Endothelial cell of umbilical vein (primary cell): ENCODE measurements at places on chromosomes 4 and X.

DNA sequence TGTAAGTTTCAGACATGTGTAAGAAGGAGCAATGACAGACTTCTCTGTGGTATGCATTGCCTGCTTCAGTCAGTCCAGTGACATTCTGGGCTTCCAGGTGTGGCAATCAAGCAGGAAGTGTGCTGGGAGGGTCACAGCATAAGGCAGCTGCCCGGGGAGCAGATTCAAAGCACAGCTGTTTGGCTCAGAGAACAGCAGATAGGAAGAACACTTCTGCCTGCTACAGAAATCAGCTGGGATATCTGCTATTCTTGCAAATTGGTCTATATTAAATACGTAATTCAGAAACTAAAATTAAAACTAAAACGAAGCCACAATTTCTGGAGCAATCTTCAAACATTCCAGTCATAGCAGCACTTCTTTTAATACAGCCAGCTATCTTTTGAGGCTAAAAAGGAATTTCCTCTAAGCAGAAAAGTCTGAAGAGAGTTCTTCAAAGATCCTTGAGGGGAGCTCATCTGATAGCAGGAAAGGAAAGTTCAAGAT is 47.5 kb upstream of the GALNT7 start:
- DNase-seq, result peak; percentile 15
- no peaks in the 10 kb centered on the region for H3K4me1 ChIP-seq
- H3K27me3 ChIP-seq, result no peaks in the 10 kb centered on the region
- H3K4me3 ChIP-seq, result no peak overlapping the region
- H3K36me3 ChIP-seq, result no peaks in the 10 kb centered on the region

DNA sequence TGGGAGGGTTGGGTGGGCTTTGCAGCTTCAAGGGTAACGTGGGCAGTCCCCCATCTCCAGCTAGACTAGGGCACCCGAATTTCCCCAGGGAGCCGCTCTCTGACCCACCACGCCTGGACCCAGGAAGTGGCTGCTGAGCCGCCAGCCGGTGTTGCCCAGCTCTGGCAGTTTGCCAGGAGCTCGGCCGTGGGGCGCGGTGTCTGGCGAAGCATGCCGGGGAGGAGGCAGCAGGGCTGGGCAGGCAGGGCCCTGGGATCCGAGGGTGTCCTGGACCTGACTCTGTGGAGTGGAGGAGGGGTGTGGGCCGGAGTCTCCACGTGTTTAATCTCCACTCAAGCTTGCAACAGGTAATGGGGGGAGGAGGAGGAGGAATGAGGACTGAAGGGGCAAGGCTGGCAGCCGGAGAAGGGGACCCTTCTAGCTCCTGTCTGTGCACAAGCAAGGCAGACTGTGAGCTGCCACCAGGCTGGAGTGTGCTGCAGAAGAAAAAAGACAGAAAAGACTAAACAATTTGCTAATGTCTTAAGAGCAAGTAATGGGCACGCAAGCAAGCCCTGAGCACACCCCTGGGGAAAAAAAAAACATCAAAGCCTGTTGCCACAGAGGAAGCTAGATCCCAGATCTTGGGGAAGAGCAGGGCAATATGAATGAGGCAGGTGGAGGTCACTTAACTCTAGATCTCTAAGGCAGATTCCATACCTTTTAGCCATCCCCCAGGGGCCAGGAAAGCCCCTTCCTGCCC is 2.4 kb downstream of the LONRF3 start:
- no peaks in the 10 kb centered on the region for H3K36me3 ChIP-seq
- DNase-seq, result no peak
- H3K27ac ChIP-seq, result peak overlapping the region; percentile 34
- peak overlapping the region; percentile 72 for H3K4me3 ChIP-seq

DNA sequence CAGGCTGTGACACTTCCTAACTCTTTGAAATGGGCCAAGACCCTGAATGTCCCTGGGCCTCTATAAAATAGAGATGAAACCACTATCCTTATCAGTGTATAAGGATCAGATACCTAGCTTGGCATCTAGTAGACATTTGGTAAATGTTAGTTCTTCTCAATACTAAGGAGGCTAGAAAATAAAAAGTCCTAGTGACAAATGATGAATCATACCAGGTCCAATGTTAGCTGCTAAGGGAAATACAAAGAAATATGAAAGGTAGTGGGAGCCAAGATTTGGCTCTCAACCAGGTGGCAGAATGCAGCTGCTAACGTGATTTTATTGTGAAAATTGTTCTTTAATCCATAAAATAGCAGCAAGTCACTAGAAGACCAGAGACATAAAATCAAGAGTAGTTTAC is 19.8 kb upstream of the PPARGC1A start:
- H3K27ac ChIP-seq, result no peak overlapping the region
- no peak for DNase-seq
- H3K4me1 ChIP-seq, result no peaks in the 10 kb centered on the region
- H3K4me3 ChIP-seq, result no peak overlapping the region
- no peaks in the 10 kb centered on the region for H3K36me3 ChIP-seq

- DNase-seq, result no peak
- no peaks in the 10 kb centered on the region for H3K36me3 ChIP-seq
- H3K27me3 ChIP-seq, result no peaks in the 10 kb centered on the region
- peaks cover 3% of the 10 kb centered on the region for H3K4me1 ChIP-seq
These were observed 100.0 kb downstream of the TET2 start for GRCh38 chr4:105246712-105247111.

- no peak for DNase-seq
- H3K4me1 ChIP-seq, result no peaks in the 10 kb centered on the region
- no peaks in the 10 kb centered on the region for H3K36me3 ChIP-seq
- no peak overlapping the region for H3K4me3 ChIP-seq
- no peak overlapping the region for H3K27ac ChIP-seq
These were observed 123.3 kb downstream of the SLC10A7 start for GRCh38 chr4:146398404-146398803.

GRCh38 chr4:188346171-188346809 is 207.0 kb downstream of the TRIML1 start:
- no peaks in the 10 kb centered on the region for H3K27me3 ChIP-seq
- DNase-seq, result no peak
- no peaks in the 10 kb centered on the region for H3K36me3 ChIP-seq

DNA sequence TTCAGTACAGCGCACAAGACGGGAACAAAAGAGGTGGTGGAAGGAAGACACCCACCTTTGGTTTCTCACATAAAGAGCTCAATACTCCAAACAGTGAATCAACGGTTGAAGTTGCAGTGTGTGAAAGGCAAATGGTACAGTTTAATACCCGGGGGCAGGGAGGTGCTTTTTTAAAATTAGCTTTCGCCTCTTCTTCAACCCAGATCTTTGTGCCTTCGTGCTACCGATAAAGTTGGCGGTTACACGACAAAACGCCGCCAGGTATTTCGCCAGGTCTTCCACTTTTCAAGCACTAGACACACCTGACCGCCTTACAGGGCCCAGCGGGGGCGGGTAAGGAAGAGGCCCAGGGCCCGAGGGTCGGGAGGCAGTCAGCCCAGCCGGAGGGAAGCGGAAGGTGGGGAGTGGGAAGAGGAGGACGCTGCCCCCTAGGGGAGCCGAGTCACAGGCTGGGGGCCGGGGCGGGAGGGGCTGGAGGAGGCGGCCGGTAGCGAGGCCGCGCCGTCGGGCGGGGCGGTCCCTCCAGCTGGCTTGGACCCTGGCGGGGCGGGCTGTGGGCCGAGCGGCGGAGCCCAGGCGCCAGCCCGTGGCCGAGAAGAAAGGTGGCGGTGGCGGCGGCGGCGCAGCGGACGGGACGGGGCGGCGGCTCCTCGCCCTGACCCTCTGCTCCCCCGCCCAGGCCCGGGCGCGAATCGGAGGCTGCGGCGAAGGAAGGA is 16.0 kb downstream of the UTP3 start:
- no peaks in the 10 kb centered on the region for H3K27me3 ChIP-seq
- peak overlapping the region; percentile 73 for H3K4me3 ChIP-seq
- no peaks in the 10 kb centered on the region for H3K36me3 ChIP-seq

GRCh38 chr4:159104694-159105414 is 2.0 kb downstream of the RAPGEF2 start:
- peak overlapping the region; percentile 97 for H3K4me3 ChIP-seq
- DNase-seq, result peak; percentile 74
- H3K27me3 ChIP-seq, result no peaks in the 10 kb centered on the region
- H3K4me1 ChIP-seq, result peaks cover 32% of the 10 kb centered on the region

DNA sequence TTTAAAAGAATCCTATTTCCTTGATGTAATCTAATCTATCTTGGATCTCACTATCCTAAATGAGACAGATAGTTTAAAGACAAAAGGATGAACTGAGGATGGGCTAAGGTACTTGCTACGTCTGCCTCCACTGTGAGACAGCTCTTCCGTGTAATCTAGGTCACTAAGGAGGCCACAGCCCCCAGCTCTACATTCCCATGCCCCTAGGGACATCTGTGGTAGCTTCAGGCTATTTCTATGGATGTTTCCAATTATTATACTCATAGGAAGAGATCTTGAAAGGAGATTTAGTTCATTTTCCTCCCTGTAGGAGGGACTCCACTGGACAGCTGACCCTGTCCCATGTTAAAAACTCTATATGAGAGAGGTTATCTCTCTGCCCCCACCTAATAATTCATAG is 140.8 kb upstream of the TRPC5 start:
- no peaks in the 10 kb centered on the region for H3K4me1 ChIP-seq
- H3K27me3 ChIP-seq, result no peaks in the 10 kb centered on the region
- no peaks in the 10 kb centered on the region for H3K36me3 ChIP-seq
- no peak for DNase-seq

DNA sequence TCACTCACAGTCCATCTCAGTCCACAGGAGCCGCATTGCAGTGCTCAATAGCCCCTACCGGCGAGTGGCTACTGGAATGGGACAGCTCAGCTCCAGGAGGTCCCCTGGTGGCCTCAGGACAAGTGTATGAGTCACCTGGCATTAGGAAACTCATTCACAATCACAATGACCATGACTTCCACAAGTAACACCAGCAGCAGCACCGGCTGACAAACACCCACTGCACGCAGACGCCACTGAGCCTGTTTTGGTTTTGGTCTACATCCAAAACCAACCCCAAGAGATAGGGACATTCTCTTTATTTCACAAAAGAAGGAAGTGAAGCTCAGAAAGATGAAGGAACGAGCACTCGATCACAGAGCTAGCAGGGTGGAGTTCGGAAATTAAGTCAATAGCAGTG is 8.1 kb downstream of the JAKMIP1 start:
- H3K27me3 ChIP-seq, result no peaks in the 10 kb centered on the region
- DNase-seq, result no peak
- no peaks in the 10 kb centered on the region for H3K36me3 ChIP-seq
- H3K4me3 ChIP-seq, result no peak overlapping the region
- H3K27ac ChIP-seq, result no peak overlapping the region
- no peaks in the 10 kb centered on the region for H3K4me1 ChIP-seq

DNA sequence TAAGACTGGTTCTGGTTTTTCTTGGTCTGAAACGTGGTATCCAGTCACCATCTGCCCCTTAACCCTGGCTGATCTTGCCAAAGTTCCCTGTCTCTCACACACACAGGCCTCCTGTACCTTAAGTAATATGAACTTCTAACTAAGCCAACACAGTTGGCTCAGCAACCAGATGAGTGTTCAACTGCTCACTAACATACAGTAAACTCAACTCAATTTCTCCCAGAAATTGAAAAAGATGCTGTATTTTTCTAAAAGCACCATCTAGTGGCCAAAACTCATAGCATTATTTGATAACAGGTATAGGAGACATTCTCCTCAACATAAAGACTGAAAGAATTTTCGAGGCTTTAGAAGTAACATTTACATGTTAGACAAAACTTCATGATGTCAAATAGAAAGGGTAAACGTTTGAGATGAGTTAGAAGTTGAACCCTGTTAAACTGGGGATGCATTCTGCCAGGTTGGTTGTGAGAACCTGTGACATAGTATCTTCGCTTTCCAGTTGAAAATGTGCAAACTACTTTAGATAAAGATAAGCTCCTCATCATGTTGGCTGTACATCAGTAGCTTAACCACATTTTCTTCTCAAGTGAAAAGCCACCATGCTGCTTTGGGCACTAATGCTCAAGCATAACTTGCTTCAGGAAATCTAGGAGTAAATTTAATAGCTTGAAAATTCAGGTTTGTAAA is 31.2 kb downstream of the CCNI start:
- H3K4me3 ChIP-seq, result no peak overlapping the region
- peak; percentile 67 for DNase-seq
- H3K36me3 ChIP-seq, result peaks cover 3% of the 10 kb centered on the region

- no peaks in the 10 kb centered on the region for H3K36me3 ChIP-seq
- no peaks in the 10 kb centered on the region for H3K27me3 ChIP-seq
- no peak for DNase-seq
- H3K4me3 ChIP-seq, result no peak overlapping the region
- H3K27ac ChIP-seq, result no peak overlapping the region
These were observed 207.6 kb downstream of the THOC2 start for GRCh38 chrX:123525123-123525725.

- no peaks in the 10 kb centered on the region for H3K36me3 ChIP-seq
- no peaks in the 10 kb centered on the region for H3K4me1 ChIP-seq
- H3K4me3 ChIP-seq, result no peak overlapping the region
- H3K27ac ChIP-seq, result no peak overlapping the region
These were observed 30.3 kb downstream of the TMPRSS11A start for GRCh38 chr4:67933038-67933437.

- no peak for DNase-seq
- no peak overlapping the region for H3K27ac ChIP-seq
- H3K4me3 ChIP-seq, result no peak overlapping the region
- H3K4me1 ChIP-seq, result no peaks in the 10 kb centered on the region
- H3K36me3 ChIP-seq, result no peaks in the 10 kb centered on the region
These were observed 102.1 kb downstream of the DCK start for GRCh38 chr4:71095545-71095944.

DNA sequence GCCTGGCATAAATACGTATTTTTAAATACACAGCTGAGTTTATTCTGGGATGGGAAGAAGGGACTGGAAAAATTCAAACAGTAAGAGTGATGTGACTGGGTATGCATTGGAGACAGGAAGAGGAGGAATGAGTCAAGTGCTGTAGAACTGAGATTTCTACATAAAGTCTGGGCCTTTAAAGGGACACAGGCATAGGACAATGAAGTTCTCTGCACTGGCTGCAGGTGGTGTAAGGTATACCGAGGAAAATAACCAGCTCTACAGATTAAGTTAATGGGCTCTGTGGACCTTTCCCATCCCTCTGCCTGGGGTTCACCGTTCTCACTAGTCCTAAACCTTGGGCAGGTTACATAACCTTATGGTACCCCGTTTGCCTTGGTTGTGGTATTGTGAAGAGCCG is 68.7 kb downstream of the DHX15 start:
- H3K4me3 ChIP-seq, result no peak overlapping the region
- no peak overlapping the region for H3K27ac ChIP-seq
- H3K27me3 ChIP-seq, result no peaks in the 10 kb centered on the region

- H3K36me3 ChIP-seq, result no peaks in the 10 kb centered on the region
- H3K27me3 ChIP-seq, result no peaks in the 10 kb centered on the region
- no peak for DNase-seq
- H3K27ac ChIP-seq, result no peak overlapping the region
These were observed 16.6 kb downstream of the CENPVL2 start for GRCh38 chrX:51665981-51666380.
